Purkinje cell (primary cell): ENCODE measurements at places on chromosomes 7 and 10. TPM values are rescaled to one million over a fixed set of nuclear protein-coding genes. Genes with fewer than 3 reads are reported as not detected.

The KIAA1549 gene
- polyA plus RNA-seq, result 1.0 TPM in 1 of 2 replicates, not detected in the other

The PDZD7 gene
- polyA plus RNA-seq, result 0.77 and 5.0 TPM in 2 replicates

The FLNC gene
- polyA plus RNA-seq, result not detected in 2 replicates

The TAC1 gene
- 296 and 336 TPM in 2 replicates for polyA plus RNA-seq

The PLXNA4 gene
- polyA plus RNA-seq, result 1.9 and 4.0 TPM in 2 replicates

The AGR2 gene
- not detected in 2 replicates for polyA plus RNA-seq

The COBL gene
- 0.31 and 7.3 TPM in 2 replicates for polyA plus RNA-seq

The ASZ1 gene
- not detected in 2 replicates for polyA plus RNA-seq

The TMEM229A gene
- 2.7 and 3.3 TPM in 2 replicates for polyA plus RNA-seq

The EPHB4 gene
- polyA plus RNA-seq, result not detected in 2 replicates

The SCIN gene
- not detected in 2 replicates for polyA plus RNA-seq

The CPXM2 gene
- 0.48 TPM in 1 of 2 replicates, not detected in the other for polyA plus RNA-seq

The CCL24 gene
- not detected in 2 replicates for polyA plus RNA-seq

The FOXP2 gene
- 24.4 and 41.5 TPM in 2 replicates for polyA plus RNA-seq

The ABCC2 gene
- 0.31 TPM in 1 of 2 replicates, not detected in the other for polyA plus RNA-seq

The RBAK gene
- 6.3 and 8.3 TPM in 2 replicates for polyA plus RNA-seq

The TCAF2 gene
- 0.31 and 0.32 TPM in 2 replicates for polyA plus RNA-seq

The RGS10 gene
- polyA plus RNA-seq, result 47.4 and 56.5 TPM in 2 replicates
